ENCODE measurements at places on chromosomes 4 and X.

- DNase-seq, result no peak
Measured at GRCh38 chrX:53163436-53163835, 61.6 kb downstream of the KDM5C start.

DNA sequence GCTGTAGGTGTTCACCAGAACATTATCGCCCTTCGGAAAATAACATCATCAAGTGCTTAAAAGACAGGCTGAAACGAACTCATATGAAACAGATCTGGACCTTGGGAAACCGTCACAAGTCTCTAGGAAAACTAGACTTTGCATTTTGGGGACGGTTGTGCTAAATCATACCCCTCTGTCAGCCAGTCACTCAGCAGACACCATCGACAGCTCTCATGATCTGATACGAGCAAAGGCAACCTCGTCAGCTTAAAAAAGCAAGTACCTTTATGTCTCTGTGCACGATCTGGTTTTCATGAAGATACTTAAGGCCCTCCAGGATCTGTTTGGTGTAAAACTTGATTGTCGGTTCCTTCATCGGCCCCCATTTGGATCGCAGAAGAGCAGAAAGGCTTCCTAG is 48.4 kb downstream of the PDHA1 start:
- DNase-seq, result no peak

DNA sequence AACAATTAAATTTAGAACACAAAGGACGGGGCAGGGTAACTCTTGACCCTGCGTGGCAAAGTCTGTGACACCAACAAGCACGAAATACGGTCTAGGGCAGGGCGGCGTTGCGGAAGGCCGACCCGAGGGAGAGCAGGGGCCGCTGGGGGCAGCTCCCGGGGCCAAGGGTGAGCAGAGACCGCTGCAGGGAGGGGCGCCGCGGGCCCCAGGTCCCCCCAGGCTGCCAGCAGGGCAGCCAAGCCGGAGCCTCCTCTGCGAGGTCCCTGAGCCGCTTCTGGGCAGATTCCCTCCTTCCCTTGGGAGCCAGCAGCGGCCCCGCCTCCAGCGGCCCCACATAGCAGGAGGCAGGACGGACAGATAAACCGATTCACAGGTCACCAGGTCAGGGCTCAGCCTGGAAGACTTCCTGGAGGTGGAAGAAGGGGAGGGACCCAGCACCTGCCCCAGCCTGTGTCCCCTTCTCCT is 90.2 kb downstream of the FAM53A start:
- DNase-seq, result no peak

DNA sequence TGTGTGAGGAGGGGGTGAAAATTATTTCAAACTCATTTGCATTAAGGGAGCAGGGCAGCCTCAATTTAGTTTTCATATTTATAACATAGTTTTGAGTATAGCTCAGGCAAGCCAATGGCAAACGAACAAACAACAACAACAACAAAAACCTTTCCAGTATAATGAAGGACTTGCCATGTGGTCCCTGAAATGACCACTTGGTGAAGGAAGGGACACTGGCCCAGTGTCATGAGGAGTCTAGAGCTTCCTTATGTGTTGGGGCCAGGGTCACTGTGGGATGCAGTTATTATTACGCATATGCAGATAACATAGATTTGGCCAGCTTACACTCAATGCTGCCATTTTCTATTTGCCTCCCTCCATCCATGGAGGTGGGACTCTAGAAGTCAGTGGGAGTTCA is 23.3 kb downstream of the NKX3-2 start:
- DNase-seq, result no peak

DNA sequence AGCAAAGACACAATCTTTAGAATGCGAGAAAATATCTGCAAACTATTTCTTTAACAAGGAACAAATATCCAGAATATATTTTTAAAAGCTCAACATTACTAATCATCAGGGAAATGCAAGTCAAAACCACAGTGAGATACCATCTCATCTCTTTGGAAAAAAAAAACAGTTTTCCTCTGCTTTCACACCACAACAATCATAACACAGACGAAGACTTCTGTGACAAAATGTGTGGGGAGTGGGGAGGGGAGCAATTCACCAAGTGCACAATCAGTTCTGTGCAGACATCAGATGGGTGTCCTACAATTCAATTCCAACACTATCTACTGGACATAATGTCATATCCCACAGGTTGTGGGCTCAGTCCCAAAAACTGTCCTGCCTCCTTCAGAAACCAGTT is 293.2 kb upstream of the SLC7A11 start:
- DNase-seq, result no peak

GRCh38 chr4:83387476-83388312 is 53.0 kb upstream of the HPSE start:
- no peak for DNase-seq

DNA sequence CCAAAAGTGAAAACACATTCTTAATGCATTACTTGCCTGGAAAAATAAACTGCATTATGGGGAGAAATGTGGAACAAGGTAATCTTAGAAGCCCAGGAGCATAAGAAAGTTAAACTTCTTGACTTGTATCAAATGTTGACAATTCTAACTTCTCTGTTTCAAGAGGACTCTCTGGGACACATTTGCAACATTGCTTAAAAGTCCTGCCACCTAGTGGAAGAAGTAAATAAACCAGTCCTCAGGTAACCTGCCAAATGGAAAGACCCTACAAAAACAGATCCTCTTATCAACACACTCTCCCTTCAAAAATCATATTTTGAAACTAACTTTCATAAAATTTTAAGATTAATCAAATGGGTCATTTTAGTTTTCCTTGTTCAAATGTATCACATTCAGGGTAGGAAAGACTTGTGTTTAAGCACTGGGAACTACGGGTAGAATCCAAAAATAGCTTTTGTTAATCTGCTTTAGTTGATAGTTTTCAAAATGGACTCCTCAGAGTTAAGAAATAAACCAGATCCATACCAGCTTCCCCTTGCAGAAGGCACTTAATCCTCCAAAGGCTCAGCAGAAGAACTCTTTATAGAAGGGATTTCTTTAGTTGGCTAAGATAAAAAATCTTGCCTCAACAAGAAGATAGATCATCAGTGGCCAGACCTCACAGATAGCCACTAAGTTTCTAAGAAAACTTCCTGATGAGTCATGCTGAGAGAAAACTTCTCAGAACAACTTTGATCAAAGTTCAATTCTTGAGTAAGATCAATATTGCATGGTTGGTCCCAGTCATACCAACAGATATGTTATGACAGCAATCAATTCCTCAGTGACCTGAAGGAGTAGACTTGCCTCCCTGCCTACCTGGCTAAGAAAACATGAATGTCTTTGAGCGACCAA is 141.7 kb downstream of the HHIP start:
- DNase-seq, result no peak

GRCh38 chr4:6177587-6178197 is 22.7 kb downstream of the JAKMIP1 start:
- DNase-seq, result no peak
